ENCODE measurements at places on chromosomes 7 and 10. TPM values are rescaled to one million over a fixed set of nuclear protein-coding genes. Genes with fewer than 3 reads are reported as not detected.

GPR158 gene
- total RNA-seq: 0.19 TPM

DNA sequence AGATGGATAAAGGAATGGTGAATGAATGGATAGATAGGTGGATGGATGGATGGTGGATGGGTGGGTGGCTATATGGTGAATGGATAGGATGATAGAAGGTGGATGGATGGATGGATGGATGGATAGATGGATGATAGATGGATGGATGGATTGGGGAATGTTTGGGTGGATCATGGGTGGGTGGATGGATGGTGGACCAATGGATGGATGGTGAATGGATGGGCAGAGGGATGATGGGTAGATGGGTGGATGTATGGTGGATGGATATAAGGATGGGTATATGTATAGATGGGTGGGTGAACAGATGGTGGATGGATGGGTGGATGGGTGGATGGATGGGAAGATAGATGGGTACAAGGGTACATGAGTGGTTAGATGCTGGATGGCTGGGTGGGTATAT lies 322.4 kb downstream of the ADARB2 start:
- DNase-seq: no peak

DNA sequence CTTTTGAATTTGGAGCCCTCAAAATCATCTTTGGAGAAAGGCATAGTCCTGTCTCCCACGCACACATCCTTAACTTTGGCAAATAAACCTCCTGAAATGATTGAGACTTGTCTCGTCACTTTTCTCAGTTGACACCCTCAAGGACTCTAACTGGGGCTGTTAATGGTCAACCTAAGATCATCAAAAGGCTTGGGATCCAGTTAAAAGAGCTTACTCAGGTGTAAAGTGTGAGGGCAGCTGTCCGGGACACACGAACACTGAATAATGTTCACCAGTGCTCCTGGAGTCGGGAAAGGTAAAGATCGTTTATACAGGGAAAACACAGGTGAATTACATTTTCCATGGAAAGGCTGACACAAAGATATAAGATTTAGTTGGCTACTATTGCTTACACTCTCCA lies 84.7 kb downstream of the PAXIP1 start:
- no peak for DNase-seq

DNA sequence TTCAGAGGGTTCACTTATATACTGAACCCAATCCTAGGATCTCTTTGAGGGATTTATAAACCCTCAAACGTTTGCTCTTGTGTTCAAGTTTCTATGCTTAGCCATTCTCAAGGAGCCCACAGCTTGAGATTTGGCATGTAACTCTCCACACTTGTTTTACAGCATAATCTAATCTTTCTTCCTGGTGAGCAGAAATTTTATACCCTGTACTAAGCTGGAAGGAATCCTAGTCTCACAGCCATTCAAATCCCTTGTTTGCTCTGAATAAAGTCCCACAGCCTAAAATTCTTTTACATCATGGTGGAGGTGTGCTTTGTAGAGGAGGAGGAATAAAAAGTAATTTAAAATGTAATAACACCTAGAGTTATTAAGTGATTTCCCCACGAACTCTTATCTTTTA lies 5.3 kb upstream of the AGR2 start:
- no peak for DNase-seq
